ENCODE measurements at places on chromosomes 6 and 20. TPM values are rescaled to one million over a fixed set of nuclear protein-coding genes. Genes with fewer than 3 reads are reported as not detected.

- no peak for DNase-seq
These were observed 47.1 kb downstream of the E2F3 start for GRCh38 chr6:20448828-20449227.

DNA sequence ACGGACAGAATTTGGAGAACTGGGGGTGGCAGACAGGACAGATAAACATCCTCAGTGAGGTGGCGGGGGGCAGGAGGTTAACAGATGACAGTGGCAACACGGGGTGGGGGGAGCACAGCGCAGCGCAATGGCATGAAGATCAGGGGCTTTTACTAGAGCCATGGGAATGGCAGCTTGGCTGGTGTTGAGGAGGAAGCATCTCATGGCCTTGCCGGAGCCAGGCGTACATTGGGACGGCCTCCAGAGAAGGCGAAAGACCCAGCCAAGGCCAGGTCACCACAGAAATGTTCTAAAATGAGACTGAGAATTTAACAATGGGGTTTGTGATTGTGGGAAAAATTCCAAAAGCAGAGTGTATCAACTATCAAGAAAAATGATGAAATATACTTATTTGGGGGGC, 173.0 kb downstream of the PRKN start:
- no peak for DNase-seq

GRCh38 chr20:58395604-58396003, 6.6 kb downstream of the VAPB start:
- no peak for DNase-seq

DNA sequence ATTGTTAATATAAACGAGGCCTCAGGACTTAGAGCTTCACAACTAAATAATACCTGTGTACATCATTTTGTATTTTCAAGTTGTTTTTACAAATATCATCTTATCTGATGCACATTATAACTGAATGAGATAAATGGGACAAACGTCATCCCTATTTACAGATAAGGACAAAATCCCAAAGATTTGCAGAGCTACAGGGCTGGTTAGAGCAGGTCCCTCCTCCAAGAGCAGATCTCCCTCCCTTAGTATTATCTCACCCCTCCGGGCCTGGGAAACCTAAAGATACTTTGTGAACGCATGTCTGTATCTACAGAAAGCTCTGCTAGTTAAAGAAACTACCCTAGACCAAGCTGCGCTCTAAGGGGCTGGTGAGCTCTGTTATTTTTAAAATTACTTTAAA, 130.4 kb upstream of the PROKR2 start:
- DNase-seq, result no peak

HCK gene
- 11.7 TPM for total RNA-seq

All from mucosa of gallbladder (tissue), 1 donor.